ENCODE measurements at places on chromosomes 1 and 21. TPM values are rescaled to one million over a fixed set of nuclear protein-coding genes. Genes with fewer than 3 reads are reported as not detected.

RNU1-3 gene
- total RNA-seq, result under 0.01 TPM

PRR9 gene
- not detected for total RNA-seq

FAM167B gene
- 1.1 TPM for total RNA-seq

STK40 gene
- 10.4 TPM for total RNA-seq

PEX14 gene
- 14.9 TPM for total RNA-seq

LORICRIN gene
- not detected for total RNA-seq

PLXNA2 gene
- 0.73 TPM for total RNA-seq

CHRM3 gene
- total RNA-seq, result not detected

ITSN1 gene
- total RNA-seq, result 44.2 TPM

TOMM40L gene
- total RNA-seq, result 8.5 TPM

DCDC2B gene
- not detected for total RNA-seq

ZNF593OS gene
- under 0.01 TPM for total RNA-seq

ASCL5 gene
- total RNA-seq, result under 0.01 TPM

VANGL1 gene
- 11.8 TPM for total RNA-seq

ATP5IF1 gene
- 86.3 TPM for total RNA-seq

OVAAL gene
- total RNA-seq, result not detected

LIPI gene
- total RNA-seq, result not detected

PSEN2 gene
- 13.2 TPM for total RNA-seq

CD1B gene
- not detected for total RNA-seq

LCA5L gene
- 1.5 TPM for total RNA-seq

PPM1J gene
- 1.1 TPM for total RNA-seq

BGLAP gene
- total RNA-seq, result 0.37 TPM

FAM110D gene
- total RNA-seq, result not detected

TNFRSF14 gene
- total RNA-seq, result 11.4 TPM

SAMD11 gene
- total RNA-seq, result 0.20 TPM

CFAP74 gene
- total RNA-seq, result not detected

PCAT6 gene
- not detected for total RNA-seq

SH2D2A gene
- total RNA-seq, result 0.20 TPM

RGS16 gene
- 0.20 TPM for total RNA-seq

HIVEP3 gene
- 0.78 TPM for total RNA-seq

PEAR1 gene
- total RNA-seq, result 1.1 TPM

TRIM58 gene
- 4.0 TPM for total RNA-seq

C1QC gene
- total RNA-seq, result not detected

ZNF670 gene
- total RNA-seq, result 3.3 TPM

SRGAP2B gene
- 49.3 TPM for total RNA-seq

KCNJ9 gene
- total RNA-seq, result under 0.01 TPM

GJA8 gene
- not detected for total RNA-seq

FCGR3B gene
- total RNA-seq, result not detected

PLA2G4A gene
- 26.2 TPM for total RNA-seq

AADACL4 gene
- total RNA-seq, result not detected

HUNK gene
- under 0.01 TPM for total RNA-seq

C1QA gene
- total RNA-seq, result not detected

C4BPA gene
- not detected for total RNA-seq

RXFP4 gene
- not detected for total RNA-seq

RSPO1 gene
- under 0.01 TPM for total RNA-seq

ADGRL2 gene
- 71.3 TPM for total RNA-seq

SPRR2A gene
- not detected for total RNA-seq

OLIG1 gene
- total RNA-seq, result not detected

MYOG gene
- not detected for total RNA-seq

TMEM81 gene
- total RNA-seq, result 1.5 TPM
